ENCODE measurements at places on chromosomes 6 and 20. TPM values are rescaled to one million over a fixed set of nuclear protein-coding genes. Genes with fewer than 3 reads are reported as not detected.

Gene VWA7
- total RNA-seq, result 1.4 TPM

Gene ZNF165
- total RNA-seq, result 0.24 TPM

Gene GABRR1
- total RNA-seq, result not detected

Gene NOX3
- total RNA-seq, result not detected

Gene TASP1
- total RNA-seq, result 12.2 TPM

Gene ECI2
- total RNA-seq, result 67.1 TPM

Gene CST9
- total RNA-seq, result not detected

Gene TMEM181
- 7.9 TPM for total RNA-seq

Gene EDN3
- total RNA-seq, result 6.4 TPM

Gene CENPQ
- 5.3 TPM for total RNA-seq

GRCh38 chr6:41037107-41037900, 1.7 kb downstream of the UNC5CL start:
- H3K4me1 ChIP-seq, result no peaks in the 10 kb centered on the region
- no peak overlapping the region for H3K4me3 ChIP-seq
- H3K27me3 ChIP-seq, result no peaks in the 10 kb centered on the region
- H3K27ac ChIP-seq, result no peak overlapping the region

DNA sequence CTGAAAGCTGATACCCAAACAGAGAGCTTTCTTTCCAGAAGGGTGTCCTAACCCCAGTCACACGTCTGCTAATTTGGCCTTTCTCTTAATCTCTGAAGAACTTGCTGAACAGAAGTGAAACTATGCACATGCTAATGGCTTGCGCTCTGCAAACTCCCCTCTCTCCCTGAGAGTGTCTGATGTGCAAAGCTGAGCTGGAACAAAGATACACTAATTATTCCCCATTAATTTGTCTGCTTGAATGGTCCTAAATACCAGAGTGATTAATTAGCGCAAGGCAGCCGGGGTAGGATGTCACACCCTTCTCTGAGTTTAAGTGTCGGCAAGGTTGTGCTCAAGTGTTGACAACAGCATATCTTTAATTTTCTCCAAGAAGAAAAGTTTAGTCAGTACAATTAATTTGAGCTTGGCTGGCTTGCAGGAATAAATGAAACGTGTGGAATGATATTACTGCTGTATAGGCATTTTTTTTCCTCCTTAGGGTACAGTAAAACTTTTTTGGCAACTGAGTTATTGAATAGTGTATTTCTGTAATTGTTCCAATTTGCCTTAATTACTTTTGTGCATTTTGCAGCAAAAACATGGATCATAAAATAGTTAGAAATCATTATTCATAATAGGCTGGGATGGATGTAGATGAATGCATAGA, 715.9 kb upstream of the POU3F2 start:
- no peaks in the 10 kb centered on the region for H3K36me3 ChIP-seq
- no peaks in the 10 kb centered on the region for H3K4me1 ChIP-seq
- H3K27me3 ChIP-seq, result no peaks in the 10 kb centered on the region

GRCh38 chr6:25868436-25869183, 5.4 kb downstream of the SLC17A3 start:
- H3K36me3 ChIP-seq, result no peaks in the 10 kb centered on the region
- H3K4me1 ChIP-seq, result no peaks in the 10 kb centered on the region
- H3K4me3 ChIP-seq, result no peak overlapping the region
- no peak overlapping the region for H3K27ac ChIP-seq
- DNase-seq, result no peak

GRCh38 chr6:167892835-167893815, 66.4 kb downstream of the AFDN start:
- no peaks in the 10 kb centered on the region for H3K36me3 ChIP-seq
- no peak for DNase-seq
- no peaks in the 10 kb centered on the region for H3K4me1 ChIP-seq
- H3K27ac ChIP-seq, result no peak overlapping the region
- H3K4me3 ChIP-seq, result no peak overlapping the region

DNA sequence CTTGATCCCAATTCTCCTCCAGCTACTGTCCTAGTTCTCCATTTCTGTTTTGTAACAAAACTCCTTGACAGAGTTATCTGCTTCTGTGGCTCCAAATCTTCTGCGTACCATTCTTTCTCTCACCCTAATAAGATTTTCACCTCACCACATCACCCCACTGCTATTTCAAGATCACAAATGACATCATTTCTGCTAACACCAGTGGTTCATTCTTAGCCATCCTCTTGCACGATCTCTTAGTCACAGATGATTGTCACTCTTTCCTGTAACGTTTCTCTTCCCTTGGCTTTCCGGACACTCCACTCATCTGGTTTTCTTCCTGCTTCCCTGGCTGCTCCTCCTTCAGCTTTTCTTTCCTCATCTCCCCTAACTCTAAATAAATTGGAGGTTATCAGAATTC, 56.8 kb upstream of the FABP7 start:
- no peak overlapping the region for H3K27ac ChIP-seq
- no peaks in the 10 kb centered on the region for H3K36me3 ChIP-seq
- H3K4me1 ChIP-seq, result no peaks in the 10 kb centered on the region
- DNase-seq, result no peak
- no peaks in the 10 kb centered on the region for H3K27me3 ChIP-seq

- H3K4me3 ChIP-seq, result no peak overlapping the region
- no peak for DNase-seq
- H3K27ac ChIP-seq, result no peak overlapping the region
- H3K27me3 ChIP-seq, result no peaks in the 10 kb centered on the region
These were observed 209.1 kb downstream of the SYNDIG1 start for GRCh38 chr20:24678351-24679106.

- no peak for DNase-seq
- H3K27ac ChIP-seq, result no peak overlapping the region
- no peaks in the 10 kb centered on the region for H3K4me1 ChIP-seq
- no peaks in the 10 kb centered on the region for H3K36me3 ChIP-seq
- H3K27me3 ChIP-seq, result no peaks in the 10 kb centered on the region
- H3K4me3 ChIP-seq, result no peak overlapping the region
These were observed 89.7 kb upstream of the RNF217 start for GRCh38 chr6:124872361-124873065.

GRCh38 chr6:148225871-148226270, 116.8 kb upstream of the SASH1 start:
- no peaks in the 10 kb centered on the region for H3K36me3 ChIP-seq
- no peak for DNase-seq
- no peaks in the 10 kb centered on the region for H3K27me3 ChIP-seq
- H3K4me1 ChIP-seq, result no peaks in the 10 kb centered on the region

DNA sequence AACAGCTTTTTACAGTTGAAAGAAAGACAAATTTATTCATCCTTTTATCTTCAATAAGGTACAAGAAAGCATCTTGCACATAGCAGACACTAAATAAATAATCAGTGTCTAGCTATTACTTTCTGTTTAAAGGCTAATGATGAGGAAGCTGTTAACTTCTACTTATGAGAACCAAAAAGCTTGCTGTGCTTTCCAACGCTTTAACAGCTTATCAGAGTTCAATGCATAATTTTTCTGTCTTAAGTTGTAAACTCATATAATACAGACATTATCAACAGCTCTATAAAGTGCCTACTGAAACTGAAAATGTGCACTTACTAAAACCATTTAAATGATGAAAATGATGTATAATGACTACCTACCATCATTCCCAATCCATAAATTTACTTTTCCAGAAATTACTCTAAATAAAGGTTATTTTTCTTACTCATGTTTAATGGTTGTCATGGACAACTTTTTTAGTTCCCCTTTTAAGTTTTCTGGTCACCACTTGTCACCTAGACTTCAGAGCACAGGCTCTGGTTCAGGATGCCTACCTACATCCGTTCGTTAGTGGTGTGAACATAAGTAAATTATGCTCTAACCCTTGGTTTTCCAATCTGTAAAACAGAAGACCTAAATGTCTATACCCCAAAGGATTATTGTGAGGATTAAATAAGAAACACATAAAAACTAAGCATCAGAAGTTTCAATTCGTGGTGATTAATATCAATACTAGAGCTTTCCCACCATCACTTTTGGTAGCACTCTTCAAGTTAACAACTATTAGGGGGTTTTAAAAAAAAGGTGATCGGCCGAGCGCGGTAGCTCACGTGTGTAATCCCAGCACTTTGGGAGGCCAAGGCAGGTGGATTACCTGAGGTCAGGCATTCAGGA, 8.0 kb downstream of the PNISR start:
- no peak overlapping the region for H3K27ac ChIP-seq
- no peak overlapping the region for H3K4me3 ChIP-seq
- H3K36me3 ChIP-seq, result no peaks in the 10 kb centered on the region
- no peak for DNase-seq
- peaks cover 9% of the 10 kb centered on the region for H3K4me1 ChIP-seq

DNA sequence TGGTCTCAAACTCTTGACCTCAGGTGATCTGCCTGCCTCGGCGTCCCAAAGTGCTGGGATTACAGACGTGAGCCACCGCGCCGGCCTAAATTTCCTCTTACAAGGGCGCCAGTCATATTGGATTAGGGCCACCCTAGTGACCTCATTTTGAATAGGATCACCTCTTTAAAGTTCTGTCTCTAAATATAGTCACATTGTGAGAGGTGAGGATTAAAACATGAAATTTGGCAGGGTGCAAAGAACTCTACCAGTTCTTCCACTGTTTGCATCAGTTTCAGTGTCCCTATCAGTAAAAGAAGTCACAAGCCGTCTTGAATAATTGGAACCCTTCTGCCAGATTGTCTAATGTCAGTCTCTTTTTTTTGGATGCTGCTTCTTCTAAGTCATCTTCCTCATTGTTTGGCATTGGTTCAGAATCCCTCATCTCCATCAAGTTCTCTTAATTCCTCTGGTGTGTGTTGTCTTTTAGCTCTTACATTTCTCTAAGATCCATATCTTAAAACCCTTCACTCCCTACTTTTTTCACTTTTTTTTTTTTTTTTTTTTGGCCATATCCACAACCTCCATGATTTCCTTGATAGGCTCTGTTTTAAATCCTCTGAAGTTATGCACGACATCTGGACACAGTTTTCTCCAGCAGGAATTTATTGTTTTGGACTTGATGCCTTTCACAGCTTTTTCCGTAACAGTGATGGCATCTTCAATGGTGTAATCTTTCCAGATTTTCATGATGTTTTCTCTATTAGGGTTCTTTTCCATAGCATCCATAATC, 56.8 kb downstream of the NCOA3 start:
- no peak overlapping the region for H3K27ac ChIP-seq
- no peaks in the 10 kb centered on the region for H3K27me3 ChIP-seq
- H3K4me1 ChIP-seq, result peaks cover 6% of the 10 kb centered on the region
- no peak for DNase-seq

GRCh38 chr20:36700438-36700837, 45.5 kb downstream of the NDRG3 start:
- no peak overlapping the region for H3K4me3 ChIP-seq
- H3K27me3 ChIP-seq, result no peaks in the 10 kb centered on the region
- no peak for DNase-seq
- no peaks in the 10 kb centered on the region for H3K4me1 ChIP-seq

GRCh38 chr6:18240230-18240629, 24.1 kb downstream of the DEK start:
- no peak overlapping the region for H3K4me3 ChIP-seq
- H3K36me3 ChIP-seq, result no peaks in the 10 kb centered on the region
- no peak overlapping the region for H3K27ac ChIP-seq
- H3K4me1 ChIP-seq, result no peaks in the 10 kb centered on the region
- DNase-seq, result no peak
- no peaks in the 10 kb centered on the region for H3K27me3 ChIP-seq

DNA sequence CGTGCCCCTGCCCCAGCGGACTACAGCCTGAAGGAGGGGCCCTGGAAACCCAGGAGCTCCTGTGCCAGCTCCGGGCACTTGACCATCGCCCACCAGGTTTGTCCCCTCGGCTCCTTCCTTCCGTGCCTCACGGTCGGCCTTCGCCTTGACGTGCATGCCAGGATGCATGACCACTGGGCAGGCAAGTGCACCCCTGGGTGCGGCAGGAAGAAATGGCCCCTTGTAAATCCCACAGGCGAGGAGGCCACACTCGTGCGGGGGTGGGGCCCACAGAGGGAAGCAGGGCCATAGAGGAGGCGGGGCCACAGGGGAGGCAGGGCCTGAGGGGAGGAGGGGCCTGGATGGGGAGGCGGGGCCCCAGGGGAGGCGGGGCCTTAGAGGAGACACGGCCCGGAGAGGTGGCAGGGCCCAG, 81.7 kb downstream of the YTHDF1 start:
- no peak overlapping the region for H3K4me3 ChIP-seq
- no peak overlapping the region for H3K27ac ChIP-seq
- H3K27me3 ChIP-seq, result no peaks in the 10 kb centered on the region
- H3K36me3 ChIP-seq, result no peaks in the 10 kb centered on the region

- no peak overlapping the region for H3K4me3 ChIP-seq
- no peak overlapping the region for H3K27ac ChIP-seq
- DNase-seq, result no peak
- H3K27me3 ChIP-seq, result no peaks in the 10 kb centered on the region
These were observed 49.5 kb downstream of the NCOA3 start for GRCh38 chr20:47551222-47551621.

- DNase-seq, result no peak
- no peaks in the 10 kb centered on the region for H3K36me3 ChIP-seq
- no peaks in the 10 kb centered on the region for H3K27me3 ChIP-seq
- H3K4me1 ChIP-seq, result peaks cover 2% of the 10 kb centered on the region
- H3K27ac ChIP-seq, result no peak overlapping the region
- H3K4me3 ChIP-seq, result no peak overlapping the region
These were observed 3.0 kb upstream of the GOPC start for GRCh38 chr6:117605169-117605826.

DNA sequence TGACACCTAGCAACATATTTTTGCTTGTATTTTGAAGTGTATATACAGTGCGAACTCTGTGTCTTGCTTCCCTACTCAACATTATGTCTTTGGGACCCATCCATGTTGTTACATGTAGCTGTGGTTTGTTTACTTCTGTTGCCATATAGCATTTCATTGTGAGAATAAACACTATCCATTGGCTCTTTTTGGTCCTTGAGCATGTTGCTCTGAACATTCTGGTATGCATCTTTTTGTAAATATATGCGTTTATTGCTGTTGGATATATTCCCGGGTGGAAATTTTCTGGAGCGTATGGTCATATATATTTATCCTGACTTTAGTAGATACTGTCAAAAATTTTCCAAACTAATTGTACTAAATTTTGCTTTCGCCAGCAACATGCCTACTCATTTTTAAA, 222.5 kb upstream of the SPTLC3 start:
- no peaks in the 10 kb centered on the region for H3K27me3 ChIP-seq
- no peaks in the 10 kb centered on the region for H3K36me3 ChIP-seq
- H3K4me1 ChIP-seq, result no peaks in the 10 kb centered on the region
- no peak for DNase-seq

DNA sequence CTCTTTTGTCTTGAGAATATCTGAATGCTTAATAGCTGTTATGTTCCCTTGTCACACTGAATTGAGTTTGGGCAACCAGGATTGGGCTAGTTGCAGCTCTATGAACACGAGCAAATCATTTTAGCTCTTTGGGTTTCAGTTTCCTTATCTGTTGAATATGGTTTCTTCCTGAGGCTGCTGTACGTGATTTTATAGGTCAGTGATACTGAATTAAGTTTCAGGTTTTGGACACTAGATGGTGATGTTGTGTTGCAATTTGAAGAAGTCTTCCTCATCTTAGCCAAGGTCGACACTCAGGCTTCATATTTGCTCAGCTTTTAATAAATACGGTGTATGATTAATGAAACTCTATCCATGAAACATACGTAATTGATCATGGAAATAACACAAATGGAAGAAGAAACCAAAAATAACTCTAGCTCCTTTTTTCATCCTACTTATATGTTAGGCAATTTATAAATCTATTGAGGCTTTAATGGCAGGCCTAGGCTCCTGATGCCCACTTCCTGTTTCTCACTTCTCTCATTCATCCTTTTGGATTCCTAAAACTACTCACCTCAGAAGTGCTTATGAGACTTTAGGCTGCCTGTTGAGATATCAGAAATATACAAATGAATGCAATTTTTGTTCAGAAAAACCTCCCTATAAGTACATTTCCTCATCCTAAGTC, 354.1 kb upstream of the MAP3K7 start:
- H3K4me3 ChIP-seq, result no peak overlapping the region
- DNase-seq, result no peak
- no peak overlapping the region for H3K27ac ChIP-seq
- no peaks in the 10 kb centered on the region for H3K36me3 ChIP-seq
- H3K27me3 ChIP-seq, result no peaks in the 10 kb centered on the region

Measured in ovary (tissue), 10 donors.